ENCODE measurements at places on chromosomes 4 and X.

GRCh38 chr4:15078682-15079642 lies 76.7 kb downstream of the CPEB2 start:
- no peak for DNase-seq

GRCh38 chrX:133045986-133046385 lies 50.9 kb downstream of the USP26 start:
- DNase-seq, result no peak

DNA sequence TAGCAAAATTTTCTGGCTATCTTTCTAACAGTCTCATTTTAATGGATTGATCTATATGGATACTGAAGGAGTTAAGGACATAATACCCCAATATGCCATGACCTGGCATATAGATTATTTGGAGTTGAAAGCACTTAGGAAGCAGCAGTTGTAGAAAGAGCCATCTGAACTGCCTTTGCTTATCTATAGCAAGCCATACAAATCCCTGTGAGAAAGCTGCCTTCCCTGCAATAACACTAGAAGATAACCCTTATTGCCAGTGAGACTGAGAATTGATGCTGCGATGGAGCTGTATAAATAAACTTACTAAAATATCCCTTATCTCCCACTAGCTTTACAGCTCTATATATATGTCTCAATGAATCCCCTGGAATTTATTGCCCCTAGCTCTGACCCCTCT lies 346.3 kb downstream of the TECRL start:
- DNase-seq, result no peak

- no peak for DNase-seq
Measured at GRCh38 chr4:172109466-172109865, 296.3 kb downstream of the GALNTL6 start.

GRCh38 chrX:141945426-141945825 lies 41.7 kb downstream of the MAGEC1 start:
- DNase-seq, result no peak

DNA sequence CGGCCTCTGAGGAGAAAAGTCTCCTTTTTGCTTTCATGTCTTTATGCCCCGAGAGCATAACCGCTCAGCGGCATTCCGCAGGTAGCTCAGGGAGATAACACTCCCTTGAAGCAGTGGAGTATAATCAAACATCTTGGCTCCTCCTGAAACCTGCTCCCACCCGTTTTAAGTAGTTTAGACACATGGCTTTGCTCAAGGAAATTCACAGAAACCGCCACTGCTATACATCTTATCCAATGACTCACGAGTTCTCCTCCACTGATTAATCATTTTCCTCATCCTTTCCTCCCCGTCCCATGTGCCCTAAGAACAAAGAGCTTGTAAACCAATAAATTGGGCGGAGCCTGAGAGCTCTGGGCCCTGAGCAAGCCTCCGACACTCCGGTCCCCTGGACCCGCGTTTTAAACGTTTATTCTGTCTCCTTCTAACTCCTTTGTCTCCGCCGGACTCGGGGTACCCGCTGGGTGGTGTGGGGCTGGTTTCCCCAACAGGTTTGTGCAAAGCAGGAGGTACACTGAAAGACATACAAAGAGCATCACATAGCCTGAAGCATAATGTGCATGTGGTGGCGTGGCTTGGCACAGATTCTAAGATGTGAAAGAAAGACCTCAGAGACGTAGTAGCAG lies 401.2 kb downstream of the TLL1 start:
- DNase-seq, result no peak

DNA sequence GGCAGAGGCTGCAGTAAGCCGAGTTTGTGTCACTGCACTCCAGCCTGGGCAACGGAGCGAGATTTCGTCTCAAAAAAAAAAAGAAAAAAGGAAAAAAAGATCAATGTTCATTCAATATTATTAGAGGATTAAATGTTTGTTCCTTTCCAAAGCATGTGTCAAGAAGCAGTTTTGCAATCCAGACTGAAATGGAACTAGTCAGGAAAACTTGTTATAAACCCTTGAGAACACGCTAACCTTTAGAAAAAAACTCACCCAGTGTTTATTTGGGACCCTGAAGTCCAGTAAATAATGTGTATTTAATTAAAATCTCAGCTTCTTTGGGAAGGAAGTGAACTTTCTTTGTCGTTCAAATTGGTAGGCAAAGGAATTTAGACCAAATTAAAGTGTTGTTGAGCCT lies 16.4 kb upstream of the PRSS12 start:
- no peak for DNase-seq
